ENCODE measurements at places on chromosomes 5 and 9. TPM values are rescaled to one million over a fixed set of nuclear protein-coding genes. Genes with fewer than 3 reads are reported as not detected.

FAM169A gene
- total RNA-seq: under 0.01 TPM

C9orf50 gene
- total RNA-seq: not detected

MARVELD2 gene
- total RNA-seq: 0.53 TPM

SPINK4 gene
- not detected for total RNA-seq

FRRS1L gene
- total RNA-seq: under 0.01 TPM

GBGT1 gene
- total RNA-seq: 7.7 TPM

RALGPS1 gene
- total RNA-seq: 2.6 TPM

IFNB1 gene
- not detected for total RNA-seq

CARD6 gene
- 11.7 TPM for total RNA-seq

SPARC gene
- 1,374 TPM for total RNA-seq

ORM2 gene
- not detected for total RNA-seq

BHMT gene
- total RNA-seq: not detected
